ENCODE measurements at places on chromosomes 2 and 18. TPM values are rescaled to one million over a fixed set of nuclear protein-coding genes. Genes with fewer than 3 reads are reported as not detected.

FABP1 gene
- not detected for total RNA-seq

ELOA2 gene
- not detected for total RNA-seq

GAL3ST2 gene
- total RNA-seq: not detected

C1QL2 gene
- not detected for total RNA-seq

BIN1 gene
- 18.1 TPM for total RNA-seq

REG1B gene
- not detected for total RNA-seq

DIPK1C gene
- not detected for total RNA-seq

HOXD4 gene
- not detected for total RNA-seq

CD28 gene
- not detected for total RNA-seq

ANTXR1 gene
- 29.2 TPM for total RNA-seq

ANO7 gene
- total RNA-seq: 0.36 TPM

MALL gene
- total RNA-seq: 1.6 TPM

B4GALT6 gene
- 3.9 TPM for total RNA-seq

PKDCC gene
- total RNA-seq: 55.6 TPM

MATN3 gene
- 1.1 TPM for total RNA-seq

FOXI3 gene
- total RNA-seq: not detected

KIF1A gene
- under 0.01 TPM for total RNA-seq

HOXD8 gene
- total RNA-seq: not detected

PLGLB2 gene
- 0.72 TPM for total RNA-seq

ECEL1 gene
- not detected for total RNA-seq

CNOT11 gene
- 33.6 TPM for total RNA-seq

TTN gene
- total RNA-seq: 0.18 TPM

ZBTB7C gene
- not detected for total RNA-seq

PGAP1 gene
- total RNA-seq: 6.7 TPM

UGT1A6 gene
- total RNA-seq: not detected

CD302 gene
- total RNA-seq: 6.1 TPM

RESP18 gene
- total RNA-seq: not detected

NYAP2 gene
- total RNA-seq: not detected

RGPD4 gene
- not detected for total RNA-seq

CD8B2 gene
- total RNA-seq: not detected

ARHGAP28 gene
- total RNA-seq: 3.8 TPM

DNAJB2 gene
- 43.0 TPM for total RNA-seq

GLB1L gene
- 3.6 TPM for total RNA-seq

SPAG16 gene
- total RNA-seq: 16.9 TPM

SULT1C2 gene
- total RNA-seq: not detected

RFTN2 gene
- total RNA-seq: 2.3 TPM

NFU1 gene
- total RNA-seq: 40.0 TPM

NEU4 gene
- total RNA-seq: not detected

RUFY4 gene
- not detected for total RNA-seq

PID1 gene
- 0.83 TPM for total RNA-seq

AQP12B gene
- not detected for total RNA-seq

DOK6 gene
- total RNA-seq: 2.7 TPM
